Substantia nigra (tissue), 51 donors: ENCODE measurements at places on chromosomes 6 and 20.

GRCh38 chr6:116059713-116060571 is 749 bp downstream of the FRK start:
- no peak for DNase-seq

- peak; percentile 17 for DNase-seq
Observed at GRCh38 chr6:163490826-163491577, 76.5 kb downstream of the QKI start.

DNA sequence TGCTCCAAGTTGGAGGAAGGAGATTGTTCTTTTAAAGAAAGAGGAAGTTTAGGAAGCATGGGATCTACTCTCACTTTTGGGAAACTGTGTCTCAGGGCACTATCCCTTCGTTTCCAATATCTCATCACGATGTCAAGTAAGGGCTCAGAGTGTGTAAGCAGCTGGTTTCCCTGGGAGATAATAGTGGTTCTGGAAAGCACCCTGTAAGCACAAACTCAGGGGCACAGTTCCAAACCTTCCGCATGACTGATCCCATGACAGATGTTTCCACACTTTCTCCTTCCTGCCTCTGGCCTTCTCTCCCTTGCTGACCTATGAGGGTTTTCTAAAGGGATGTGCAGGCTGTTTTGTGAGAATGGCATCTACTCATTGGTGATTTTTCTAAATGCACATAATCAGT is 33.9 kb downstream of the ADTRP start:
- DNase-seq = no peak

DNA sequence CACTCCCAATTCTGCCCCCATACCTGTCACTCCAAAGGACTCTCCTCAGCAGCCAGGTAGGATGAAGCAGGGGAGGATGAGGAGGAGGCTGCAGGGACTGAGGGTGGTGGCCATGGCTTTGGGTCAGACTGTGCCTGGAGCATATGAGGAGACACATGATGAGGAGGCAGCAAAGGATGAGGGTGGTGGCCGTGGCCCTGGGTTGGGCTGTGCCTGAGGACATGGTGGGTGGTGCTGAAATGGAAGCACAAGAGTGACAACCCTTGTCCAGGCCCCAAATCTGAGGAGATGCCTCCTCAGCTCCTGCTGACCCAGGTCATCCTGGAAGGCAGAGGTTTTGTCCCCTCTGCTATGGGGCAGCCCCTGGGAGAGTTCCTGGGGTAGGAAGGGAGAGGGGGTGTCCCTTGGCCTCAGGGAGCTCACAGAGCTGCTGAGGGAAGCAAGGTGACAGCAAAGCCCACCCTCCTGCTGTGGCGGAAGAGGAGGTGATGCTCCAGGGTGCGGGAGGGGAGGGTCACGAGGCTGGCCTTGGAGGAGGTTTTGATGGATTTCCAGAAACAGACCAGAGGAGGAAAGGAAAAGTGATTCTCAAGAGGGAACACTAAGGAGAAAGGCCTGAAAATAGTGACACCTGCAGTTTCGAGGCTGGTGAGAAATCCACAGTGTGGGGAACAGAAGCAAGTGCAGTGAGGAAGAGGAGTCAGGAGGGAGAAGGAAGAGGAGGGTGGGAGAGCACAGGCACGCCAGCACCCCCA is 4.6 kb downstream of the RAET1G start:
- DNase-seq = no peak

- no peak for DNase-seq
Observed at GRCh38 chr6:13397359-13398068, 69.2 kb upstream of the TBC1D7 start.

- DNase-seq = no peak
Observed at GRCh38 chr20:19185083-19185482, 27.4 kb upstream of the SLC24A3 start.

DNA sequence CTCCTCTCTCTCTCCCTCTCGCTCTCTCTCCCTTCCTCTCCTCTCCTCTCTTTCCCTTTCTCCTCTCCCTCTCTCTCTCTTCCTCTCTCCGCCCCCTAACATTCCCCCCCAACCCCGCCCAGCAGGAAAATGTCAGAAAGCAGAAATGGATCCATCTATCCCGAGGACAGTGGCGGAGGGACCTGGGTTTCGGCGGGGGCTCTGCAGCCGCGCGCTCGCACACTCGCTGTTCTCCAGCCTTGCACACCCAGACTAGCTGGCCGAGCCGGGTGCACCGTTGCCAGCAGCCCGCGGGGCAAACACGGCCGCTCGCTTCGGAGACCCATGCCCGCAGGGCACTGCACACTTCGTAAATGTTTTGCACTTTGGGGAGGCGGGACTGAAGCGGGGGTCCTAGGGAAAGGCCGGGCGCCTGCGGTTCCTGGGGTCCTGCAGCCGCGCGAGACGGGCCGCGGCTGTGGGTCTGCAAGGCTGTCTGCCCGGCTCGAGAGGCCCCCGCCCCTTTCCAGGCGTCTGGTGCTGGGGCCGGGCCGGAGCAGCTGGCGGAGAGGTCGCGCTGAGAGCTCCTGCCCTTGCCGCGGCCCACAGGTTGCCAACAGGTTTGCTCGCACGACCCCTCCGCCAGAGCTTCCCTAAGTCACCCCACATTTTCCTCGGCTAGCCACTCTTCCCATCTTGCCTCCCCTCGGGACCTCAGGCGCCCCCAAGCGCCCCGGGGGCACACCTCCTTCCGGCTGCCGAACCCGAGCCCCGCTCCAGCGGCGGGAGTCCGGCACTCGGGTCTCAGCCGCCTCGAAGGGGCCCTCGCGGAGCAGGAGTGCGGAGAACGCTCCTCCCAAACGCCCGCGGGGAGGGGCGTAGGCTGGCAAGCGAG is 818 bp upstream of the MDGA1 start:
- no peak for DNase-seq

DNA sequence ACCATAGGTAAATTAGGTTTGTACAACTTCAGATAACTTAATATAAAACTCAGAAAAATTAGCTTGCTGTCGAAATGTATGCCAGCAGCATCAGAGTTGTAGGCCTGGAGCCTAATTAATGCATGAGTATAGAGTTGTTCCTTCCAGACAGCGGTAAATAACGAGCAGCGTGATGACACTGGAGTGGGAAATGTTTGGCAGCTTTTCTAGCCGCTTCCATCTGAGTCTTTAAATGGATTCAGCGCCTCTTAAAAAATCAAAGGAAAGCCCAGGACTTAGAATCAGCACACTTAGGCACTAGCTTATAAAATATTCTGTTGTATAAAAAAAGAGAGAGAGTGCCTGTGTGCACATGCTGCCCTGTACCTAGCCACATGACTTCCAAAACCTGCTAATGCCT is 43.7 kb upstream of the SYNJ2 start:
- no peak for DNase-seq

- DNase-seq = no peak
Observed at GRCh38 chr6:80503660-80504059, 397.2 kb downstream of the BCKDHB start.

DNA sequence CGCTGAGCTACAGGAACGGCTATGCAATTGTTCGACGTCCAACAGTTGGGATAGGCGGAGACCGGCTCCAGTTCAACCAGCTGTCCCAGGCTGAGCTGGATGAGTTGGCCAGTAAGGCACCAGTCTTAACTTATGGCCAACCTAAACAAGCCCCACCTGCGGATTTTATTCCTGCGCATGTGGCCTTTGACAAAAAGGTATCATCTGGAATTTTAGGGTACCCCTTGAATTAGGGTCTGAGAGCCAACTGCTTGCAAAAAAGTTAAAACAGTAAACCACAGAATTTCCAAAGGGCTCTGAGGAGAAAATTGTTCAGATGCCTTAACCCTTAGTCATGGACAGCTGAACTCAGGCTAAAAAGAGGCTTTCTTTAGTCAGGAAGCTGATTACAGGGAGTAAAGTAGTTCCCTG is 3.8 kb downstream of the EFHC1 start:
- DNase-seq = no peak

DNA sequence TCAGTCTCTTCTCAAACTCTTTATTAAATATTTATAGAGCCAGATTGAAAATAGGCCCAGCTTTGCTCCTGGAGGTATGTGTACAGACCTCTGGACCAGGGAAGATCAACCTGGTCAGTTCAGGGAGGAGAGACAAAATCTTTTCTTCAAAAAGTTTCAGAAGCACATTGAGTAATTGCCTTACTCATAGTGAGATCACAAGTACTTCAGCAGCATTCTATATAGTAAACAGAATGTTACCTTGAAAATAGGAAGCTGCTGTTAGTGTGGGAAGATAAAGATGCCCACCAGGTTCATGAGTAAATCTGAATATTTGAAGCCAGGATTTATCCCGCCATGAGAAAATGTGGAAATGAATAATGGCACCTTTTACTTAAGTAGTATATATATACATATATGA is 665.9 kb upstream of the CITED2 start:
- DNase-seq = no peak
